Activated CD8-positive, alpha-beta T cell treated with anti-CD3 and anti-CD28 coated beads, Interleukin-2, amount 10 ng/mL, durations not matched to agents 7 days and 5 days (primary cell): ENCODE measurements at places on chromosomes 1 and 21. TPM values are rescaled to one million over a fixed set of nuclear protein-coding genes. Genes with fewer than 3 reads are reported as not detected.

- H3K27ac ChIP-seq = no peak overlapping the region
- H3K4me3 ChIP-seq = no peak overlapping the region
- H3K27me3 ChIP-seq = no peaks in the 10 kb centered on the region
- H3K4me1 ChIP-seq = peaks cover 77% of the 10 kb centered on the region
These were observed 3.3 kb upstream of the CCDC28B start for GRCh38 chr1:32197074-32197473.

LRRC38 gene
- total RNA-seq = not detected

GRCh38 chr1:40663324-40664166 lies 1.9 kb downstream of the RIMS3 start:
- peaks cover 22% of the 10 kb centered on the region for H3K4me1 ChIP-seq
- no peaks in the 10 kb centered on the region for H3K36me3 ChIP-seq
- peak overlapping the region; percentile 2 for H3K4me3 ChIP-seq
- H3K27ac ChIP-seq = no peak overlapping the region

- H3K36me3 ChIP-seq = peaks cover 71% of the 10 kb centered on the region
- DNase-seq = peak; percentile 85
- peak overlapping the region; percentile 84 for H3K4me3 ChIP-seq
- H3K4me1 ChIP-seq = peaks cover 65% of the 10 kb centered on the region
- H3K27me3 ChIP-seq = no peaks in the 10 kb centered on the region
These were observed 20.9 kb upstream of the NCMAP start for GRCh38 chr1:24535021-24535424.

- H3K27ac ChIP-seq = no peak overlapping the region
- H3K36me3 ChIP-seq = no peaks in the 10 kb centered on the region
- no peaks in the 10 kb centered on the region for H3K4me1 ChIP-seq
- H3K27me3 ChIP-seq = peaks cover 38% of the 10 kb centered on the region
- no peak for DNase-seq
- no peak overlapping the region for H3K4me3 ChIP-seq
These were observed 10.4 kb upstream of the AHCYL1 start for GRCh38 chr1:109974191-109974590.

DNA sequence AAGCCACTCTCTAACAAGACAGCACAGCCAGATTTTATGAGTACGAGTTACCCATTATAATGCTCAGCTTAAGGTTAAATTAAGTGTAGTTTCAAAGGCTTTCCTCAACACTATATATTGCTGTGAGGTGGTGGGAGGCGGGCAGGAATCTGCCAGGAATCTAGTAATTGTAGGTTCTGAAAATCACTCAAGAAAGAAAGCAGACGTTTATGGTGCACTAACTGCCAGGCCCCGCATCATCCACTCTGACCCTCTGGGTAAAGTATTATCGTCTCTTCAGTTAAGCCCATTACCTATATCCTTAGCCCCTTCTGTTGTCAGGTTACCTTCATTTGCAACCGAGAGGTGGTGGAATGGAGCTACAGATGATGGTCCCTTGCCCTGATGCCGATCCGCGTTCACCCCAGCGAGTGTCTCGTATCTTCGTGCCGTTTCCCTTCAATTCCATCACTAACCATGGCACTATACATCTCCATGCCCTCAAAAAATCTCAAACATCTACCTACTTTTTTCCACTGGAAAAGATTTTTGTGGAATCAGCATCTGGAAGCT lies 12.4 kb downstream of the HMGN1 start:
- no peaks in the 10 kb centered on the region for H3K4me1 ChIP-seq
- H3K4me3 ChIP-seq = no peak overlapping the region
- no peak for DNase-seq
- peaks cover 9% of the 10 kb centered on the region for H3K36me3 ChIP-seq
- H3K27ac ChIP-seq = no peak overlapping the region
- peaks cover 6% of the 10 kb centered on the region for H3K27me3 ChIP-seq

DNA sequence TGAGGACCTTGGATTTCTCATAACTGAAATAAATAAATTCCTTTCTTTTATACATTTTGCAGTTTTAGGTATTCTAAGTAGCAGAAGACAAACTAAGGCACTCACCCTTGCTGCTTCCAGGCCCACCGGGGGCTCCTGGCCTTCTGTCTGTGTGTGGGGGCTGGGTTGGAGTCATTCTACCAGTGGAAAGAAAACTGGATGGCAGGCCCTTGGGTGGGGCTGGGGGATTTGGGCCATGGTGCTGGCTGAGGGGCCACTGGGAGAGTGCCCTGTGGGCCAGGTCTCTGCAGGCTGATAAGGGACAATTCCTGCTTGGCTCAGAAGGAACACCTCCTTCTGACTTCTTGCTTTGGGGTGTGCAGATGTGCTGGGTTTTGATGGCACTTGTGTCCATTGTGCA lies 54.0 kb upstream of the CSF3R start:
- no peaks in the 10 kb centered on the region for H3K36me3 ChIP-seq
- no peaks in the 10 kb centered on the region for H3K4me1 ChIP-seq
- H3K4me3 ChIP-seq = no peak overlapping the region
- DNase-seq = no peak
- H3K27ac ChIP-seq = no peak overlapping the region
- peaks cover 22% of the 10 kb centered on the region for H3K27me3 ChIP-seq

GRCh38 chr1:109114342-109114674 lies 393 bp downstream of the ELAPOR1 start:
- H3K4me1 ChIP-seq = peaks cover 33% of the 10 kb centered on the region
- H3K36me3 ChIP-seq = no peaks in the 10 kb centered on the region
- H3K27ac ChIP-seq = no peak overlapping the region

GRCh38 chr1:80498673-80499072 lies 1302.1 kb upstream of the ADGRL2 start:
- H3K4me3 ChIP-seq = no peak overlapping the region
- H3K27me3 ChIP-seq = no peaks in the 10 kb centered on the region
- no peaks in the 10 kb centered on the region for H3K4me1 ChIP-seq
- DNase-seq = no peak
- no peak overlapping the region for H3K27ac ChIP-seq

DNA sequence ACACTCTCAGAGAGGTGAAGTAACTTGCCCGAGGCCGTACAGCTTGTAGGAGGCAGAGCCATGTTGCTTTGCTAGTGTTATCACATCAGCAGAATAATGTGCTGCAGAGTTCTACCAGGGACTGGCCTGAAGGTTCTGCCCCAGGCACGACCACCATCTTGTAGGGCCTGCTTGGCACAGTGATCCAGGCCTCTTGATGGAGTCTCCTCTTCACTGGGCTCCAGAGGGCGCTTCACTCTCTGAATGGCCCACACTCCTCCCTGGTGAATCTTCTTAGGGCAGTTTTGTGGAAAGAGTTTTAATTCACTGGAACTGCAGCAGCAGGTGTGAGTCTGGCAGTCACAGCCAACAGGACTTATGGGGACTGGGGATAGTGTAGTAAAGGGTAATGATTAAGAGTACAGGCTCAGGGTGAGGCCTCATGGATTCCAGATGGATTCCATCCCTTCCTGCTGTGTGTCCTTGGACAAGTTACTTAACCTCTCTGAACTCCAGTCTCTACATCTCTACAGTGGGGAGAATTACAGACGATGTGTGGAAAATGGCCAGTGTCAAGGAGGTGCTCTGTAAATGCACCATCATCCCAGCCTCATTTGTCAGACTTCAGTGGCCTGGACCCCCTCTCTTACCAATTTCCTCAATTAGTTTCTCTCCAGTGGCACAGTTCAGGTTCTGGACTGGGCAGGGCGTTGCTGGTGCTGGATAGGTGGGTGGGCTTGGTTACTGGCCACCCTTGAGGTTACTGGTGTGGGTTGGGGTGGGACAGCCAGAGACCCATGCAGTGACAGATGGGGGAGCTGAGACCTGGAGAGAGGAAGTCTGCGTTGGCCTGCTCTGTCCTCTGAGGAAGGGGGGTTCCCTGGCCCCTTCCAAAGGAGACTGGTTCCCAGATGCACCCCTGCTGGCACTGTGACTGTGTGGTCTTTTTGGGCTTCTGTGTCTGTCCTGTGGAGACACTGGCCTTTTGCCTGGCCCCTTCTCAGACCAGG lies 45.9 kb upstream of the CSF3R start:
- no peak overlapping the region for H3K27ac ChIP-seq

ANKRD34A gene
- total RNA-seq = 1.8 TPM

SZT2 gene
- 57.2 TPM for total RNA-seq

- H3K27ac ChIP-seq = no peak overlapping the region
- no peak overlapping the region for H3K4me3 ChIP-seq
- H3K27me3 ChIP-seq = no peaks in the 10 kb centered on the region
- H3K4me1 ChIP-seq = peaks cover 24% of the 10 kb centered on the region
- H3K36me3 ChIP-seq = peaks cover 54% of the 10 kb centered on the region
- DNase-seq = no peak
These were observed 76.2 kb upstream of the KIAA1614 start for GRCh38 chr1:180836449-180836848.

- H3K27me3 ChIP-seq = peaks cover 9% of the 10 kb centered on the region
- no peak overlapping the region for H3K27ac ChIP-seq
- H3K4me3 ChIP-seq = no peak overlapping the region
- H3K4me1 ChIP-seq = no peaks in the 10 kb centered on the region
- DNase-seq = no peak
These were observed 459.4 kb downstream of the NPHP4 start for GRCh38 chr1:5532811-5533210.

DNA sequence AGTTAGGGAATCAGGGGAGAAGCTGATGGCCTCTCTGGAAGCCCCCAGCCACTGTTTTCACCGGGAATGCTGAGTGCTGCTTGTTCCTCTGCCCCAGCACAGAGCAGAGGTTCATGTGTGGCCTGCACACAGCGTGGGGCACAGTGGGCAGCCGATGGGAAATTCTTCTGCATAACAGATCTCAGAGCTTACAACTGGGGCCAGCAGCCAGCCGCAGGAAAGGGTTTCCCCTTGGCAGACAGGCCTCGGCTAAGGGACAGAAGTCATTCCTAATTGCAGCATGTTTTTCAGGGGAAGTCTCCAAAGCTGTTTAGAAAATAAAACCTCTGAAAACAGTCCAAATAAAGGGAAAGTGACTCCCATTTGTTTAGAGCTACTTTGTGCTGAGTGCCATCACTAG lies 22.6 kb downstream of the HMGB4 start:
- no peak overlapping the region for H3K4me3 ChIP-seq
- H3K27me3 ChIP-seq = peaks cover 8% of the 10 kb centered on the region
- H3K36me3 ChIP-seq = no peaks in the 10 kb centered on the region
- H3K27ac ChIP-seq = no peak overlapping the region
- no peaks in the 10 kb centered on the region for H3K4me1 ChIP-seq
- DNase-seq = no peak

FMO4 gene
- total RNA-seq = 1.5 TPM

DNA sequence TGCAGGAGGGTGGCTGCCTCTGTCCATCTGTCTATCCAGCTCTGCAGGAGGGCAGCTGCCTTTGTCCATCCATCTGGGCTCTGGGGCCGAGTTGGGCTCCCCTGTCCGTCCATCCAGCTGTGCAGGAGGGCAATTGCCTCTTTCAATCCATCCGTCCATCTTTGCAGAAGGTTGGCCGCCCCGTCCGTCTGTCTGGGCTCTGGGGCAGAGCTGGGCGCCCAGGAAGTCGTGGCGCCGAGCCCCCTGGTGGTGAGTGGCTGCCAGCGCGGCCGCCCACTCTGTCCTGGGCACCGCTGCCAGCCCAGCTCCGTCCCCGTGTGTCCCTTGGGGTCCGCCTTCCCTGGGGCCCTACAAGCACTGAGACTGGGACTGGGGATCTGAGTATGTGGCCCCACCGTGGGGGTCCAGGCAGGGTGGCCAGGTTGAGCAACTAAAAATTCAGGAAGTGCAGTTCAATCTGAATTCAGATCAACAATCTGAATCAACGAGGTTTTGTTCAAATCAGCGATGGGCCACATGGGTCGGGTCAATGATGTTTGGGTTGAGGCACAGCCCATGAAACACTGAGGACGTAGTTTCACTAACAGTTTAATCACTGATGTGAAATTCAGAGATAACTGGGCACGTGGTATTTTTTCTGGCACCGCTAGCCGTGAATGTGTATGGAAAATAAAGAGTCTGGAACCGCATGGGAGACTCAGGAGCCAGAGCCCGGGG lies 99.1 kb upstream of the ACTRT2 start:
- peak; percentile 32 for DNase-seq
- H3K27ac ChIP-seq = no peak overlapping the region
- H3K27me3 ChIP-seq = no peaks in the 10 kb centered on the region
- no peaks in the 10 kb centered on the region for H3K4me1 ChIP-seq
- no peaks in the 10 kb centered on the region for H3K36me3 ChIP-seq

GRCh38 chr1:167276969-167277368 lies 56.3 kb downstream of the POU2F1 start:
- H3K27ac ChIP-seq = no peak overlapping the region
- H3K4me1 ChIP-seq = peaks cover 20% of the 10 kb centered on the region
- H3K36me3 ChIP-seq = no peaks in the 10 kb centered on the region
- no peaks in the 10 kb centered on the region for H3K27me3 ChIP-seq

- DNase-seq = no peak
- peaks cover 9% of the 10 kb centered on the region for H3K4me1 ChIP-seq
- H3K27ac ChIP-seq = no peak overlapping the region
- H3K4me3 ChIP-seq = no peak overlapping the region
These were observed 328.3 kb downstream of the SMYD3 start for GRCh38 chr1:246178717-246179311.

SELP gene
- total RNA-seq = not detected

DNA sequence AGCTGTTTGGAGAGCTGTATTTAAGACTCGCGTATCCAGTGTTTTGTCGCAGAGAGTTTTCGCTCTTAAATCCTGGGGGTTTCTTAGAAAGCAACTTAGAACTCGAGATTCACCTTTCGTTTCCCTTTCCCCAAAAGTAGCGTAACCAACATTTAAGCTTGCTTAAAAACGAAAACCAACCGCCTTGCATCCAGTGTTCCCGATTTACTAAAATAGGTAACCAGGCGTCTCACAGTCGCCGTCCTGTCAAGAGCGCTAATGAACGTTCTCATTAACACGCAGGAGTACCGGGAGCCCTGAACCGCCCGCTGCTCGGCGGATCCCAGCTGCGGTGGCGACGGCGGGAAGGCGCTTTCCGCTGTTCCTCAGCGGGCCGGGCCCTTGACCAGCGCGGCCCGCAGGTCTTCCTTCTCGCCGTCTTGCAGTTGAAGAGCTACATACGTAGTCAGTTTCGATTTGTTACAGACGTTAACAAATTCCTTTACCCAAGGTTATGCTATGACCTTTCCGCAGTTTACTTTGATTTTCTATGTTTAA lies 1.9 kb downstream of the OLIG1 start:
- peaks cover 79% of the 10 kb centered on the region for H3K27me3 ChIP-seq
- H3K4me3 ChIP-seq = peak overlapping the region; percentile 71
- no peak for DNase-seq
- H3K27ac ChIP-seq = no peak overlapping the region
- H3K36me3 ChIP-seq = peaks cover 5% of the 10 kb centered on the region

- H3K27ac ChIP-seq = no peak overlapping the region
- H3K4me3 ChIP-seq = no peak overlapping the region
- DNase-seq = no peak
- peaks cover 31% of the 10 kb centered on the region for H3K4me1 ChIP-seq
- no peaks in the 10 kb centered on the region for H3K27me3 ChIP-seq
These were observed 61.6 kb upstream of the PRDX6 start for GRCh38 chr1:173415490-173415889.

DNA sequence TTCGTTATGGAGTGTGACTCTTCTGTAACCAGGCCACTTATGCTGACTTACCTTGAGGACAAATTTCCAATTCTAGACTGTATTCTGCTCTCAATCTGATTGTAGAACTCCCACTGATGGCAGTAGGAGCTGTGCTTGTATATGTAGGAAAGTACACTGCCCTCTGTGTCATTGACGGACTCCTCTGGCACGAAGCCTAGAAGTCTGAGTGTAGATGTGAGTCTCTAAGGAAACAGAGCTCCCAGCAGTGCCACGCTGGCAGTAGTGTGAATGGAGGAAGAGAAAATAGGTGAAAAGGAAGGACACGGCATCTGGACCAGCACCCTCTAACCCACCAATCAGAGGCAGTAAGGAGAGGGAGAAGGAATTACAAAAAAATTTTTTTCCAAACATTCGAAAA lies 130.4 kb upstream of the ADGRL2 start:
- no peak overlapping the region for H3K27ac ChIP-seq
- H3K36me3 ChIP-seq = no peaks in the 10 kb centered on the region
- no peak for DNase-seq
- H3K4me3 ChIP-seq = no peak overlapping the region
- no peaks in the 10 kb centered on the region for H3K4me1 ChIP-seq

RIPPLY3 gene
- total RNA-seq = not detected
